ENCODE measurements at places on chromosomes 12 and 14. TPM values are rescaled to one million over a fixed set of nuclear protein-coding genes. Genes with fewer than 3 reads are reported as not detected.

DNA sequence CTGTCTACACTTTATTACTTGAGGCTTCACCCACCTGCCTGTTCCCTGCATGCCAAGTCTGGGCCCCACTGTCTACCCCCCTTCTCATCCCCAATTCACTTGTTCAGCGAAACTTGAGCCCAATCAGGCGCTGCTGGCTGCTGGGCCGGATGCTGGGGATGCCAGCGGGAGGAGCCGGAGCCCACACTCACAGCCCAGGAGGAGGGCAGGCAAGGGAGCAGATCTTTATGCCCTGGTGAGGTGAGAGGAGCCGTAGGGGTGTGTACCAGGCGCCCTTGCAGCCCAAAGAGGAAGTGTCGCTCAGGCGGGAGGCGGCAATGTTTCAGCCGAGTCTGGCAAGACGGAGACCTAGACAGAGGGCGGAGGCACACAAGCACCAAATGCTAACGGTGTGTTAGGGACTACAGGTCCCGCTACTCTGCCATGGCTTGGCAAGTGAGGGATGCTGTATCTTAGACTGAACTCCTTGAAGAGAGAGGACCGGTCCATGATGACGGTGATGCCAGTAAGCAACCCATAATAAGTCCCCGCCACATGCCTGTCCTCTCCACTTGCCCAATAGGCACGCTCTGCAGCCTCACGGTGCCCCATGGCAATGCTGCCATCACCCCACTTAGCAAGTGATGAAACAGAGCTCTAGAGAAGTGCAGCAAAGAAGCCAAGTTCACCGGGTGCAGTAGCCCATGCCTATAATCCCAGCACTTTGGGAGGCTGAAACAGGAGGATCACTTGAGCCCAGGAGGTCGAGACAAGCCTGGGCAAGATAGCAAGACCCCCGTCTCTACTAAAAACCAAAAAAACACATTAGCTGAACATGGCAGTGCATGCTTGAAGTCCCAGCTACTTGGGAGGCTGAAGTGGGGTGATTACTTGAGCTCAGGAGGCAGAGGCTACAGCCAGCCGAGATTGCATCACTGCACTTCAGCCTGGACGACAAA, 41.6 kb downstream of the LRRC74A start:
- no peaks in the 10 kb centered on the region for H3K36me3 ChIP-seq
- no peak for DNase-seq
- peaks cover 25% of the 10 kb centered on the region for H3K27me3 ChIP-seq
- no peak overlapping the region for H3K27ac ChIP-seq

DNA sequence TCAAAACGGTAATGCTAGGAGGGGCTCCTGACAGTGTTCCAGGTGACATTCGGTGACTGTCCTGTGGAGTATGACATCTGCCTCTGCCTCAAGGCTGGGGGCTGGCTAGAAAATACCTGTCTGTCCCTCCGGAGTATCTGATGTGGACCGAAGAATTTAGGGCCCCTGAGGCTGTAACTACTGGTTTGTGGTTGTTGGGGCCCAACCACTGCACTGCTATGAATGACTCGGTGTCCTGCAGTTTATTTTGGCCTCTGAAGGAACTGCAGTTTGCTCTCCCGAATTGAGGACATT, 198.9 kb upstream of the CAND1 start:
- peaks cover 65% of the 10 kb centered on the region for H3K27me3 ChIP-seq
- no peak overlapping the region for H3K27ac ChIP-seq
- no peak for DNase-seq
- peak overlapping the region; percentile 52 for H3K4me3 ChIP-seq
- H3K4me1 ChIP-seq, result peaks cover 13% of the 10 kb centered on the region

DNA sequence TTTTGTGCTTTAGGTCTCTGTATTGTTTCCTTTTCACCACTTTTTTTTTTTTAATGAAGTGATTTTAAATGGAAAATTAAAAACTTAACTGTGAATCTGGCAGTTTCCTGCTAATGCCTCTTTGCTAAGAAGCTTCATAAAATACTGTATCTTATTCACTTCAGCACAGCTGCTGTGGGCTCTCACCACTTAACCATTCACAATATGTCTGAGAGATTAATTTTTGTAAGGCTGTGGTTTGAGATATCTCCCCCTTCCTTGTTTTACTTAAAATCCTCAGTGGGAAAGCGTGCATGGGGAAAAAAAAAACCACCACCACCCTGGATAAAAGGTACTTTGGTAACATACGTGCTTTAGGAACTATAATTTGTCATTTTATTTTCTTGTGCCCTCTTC, 115.9 kb downstream of the ETV6 start:
- H3K4me1 ChIP-seq, result peaks cover 65% of the 10 kb centered on the region
- H3K36me3 ChIP-seq, result peaks cover 15% of the 10 kb centered on the region
- H3K27me3 ChIP-seq, result no peaks in the 10 kb centered on the region
- DNase-seq, result no peak

DNA sequence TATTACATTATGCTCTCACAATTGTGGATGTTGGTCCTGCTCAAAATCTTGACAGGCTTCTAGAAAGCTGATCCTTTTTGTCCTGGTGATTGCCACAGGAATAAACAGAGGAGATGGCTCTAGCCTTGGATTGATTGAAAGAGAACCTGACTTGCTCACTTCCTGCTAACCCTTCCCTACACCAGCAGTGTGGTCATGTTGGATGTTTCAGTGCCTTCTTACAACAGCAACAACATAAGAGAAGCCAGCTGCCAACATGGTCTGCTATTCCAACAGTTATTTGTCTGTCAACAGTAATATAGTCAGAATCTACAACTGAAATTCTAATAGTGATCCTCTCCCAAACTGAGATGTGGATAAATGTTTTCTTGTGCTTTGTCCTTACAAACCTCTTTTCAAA, 311.6 kb upstream of the DIO2 start:
- no peak overlapping the region for H3K4me3 ChIP-seq
- H3K27ac ChIP-seq, result no peak overlapping the region
- no peaks in the 10 kb centered on the region for H3K27me3 ChIP-seq
- H3K4me1 ChIP-seq, result peaks cover 5% of the 10 kb centered on the region

The P2RX7 gene
- total RNA-seq, result 14.4 TPM

- no peak for DNase-seq
- peaks cover 2% of the 10 kb centered on the region for H3K27me3 ChIP-seq
- H3K4me1 ChIP-seq, result no peaks in the 10 kb centered on the region
- no peaks in the 10 kb centered on the region for H3K36me3 ChIP-seq
Observed at GRCh38 chr14:59852350-59852749, 18.2 kb downstream of the RTN1 start.

The IFNG-AS1 gene
- total RNA-seq, result 0.38 TPM

- H3K27ac ChIP-seq, result no peak overlapping the region
- no peaks in the 10 kb centered on the region for H3K36me3 ChIP-seq
- no peaks in the 10 kb centered on the region for H3K4me1 ChIP-seq
- no peak for DNase-seq
- H3K27me3 ChIP-seq, result no peaks in the 10 kb centered on the region
Observed at GRCh38 chr12:129068684-129069083, 215.4 kb downstream of the GLT1D1 start.

The FAM161B gene
- 1.2 TPM for total RNA-seq

DNA sequence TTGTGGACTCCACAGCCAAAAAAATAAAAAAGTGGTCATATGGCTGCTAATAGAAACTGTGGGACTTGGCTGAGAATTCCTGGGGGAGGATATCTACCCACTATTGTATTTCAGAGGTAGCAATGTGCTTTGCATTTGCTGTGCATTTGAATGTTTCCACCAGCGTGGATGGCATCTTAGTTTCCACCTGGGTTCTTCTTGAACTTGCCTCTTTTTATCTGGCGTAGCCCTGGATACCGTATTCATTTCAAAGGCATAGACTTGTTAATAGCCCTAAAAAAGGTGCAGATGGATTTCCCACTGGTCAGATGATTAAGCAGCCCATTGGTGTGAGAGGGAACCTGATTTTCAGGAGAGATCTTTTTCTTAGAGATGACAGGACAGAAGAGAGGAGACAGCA, 1.9 kb upstream of the MYF5 start:
- H3K4me3 ChIP-seq, result no peak overlapping the region
- peaks cover 2% of the 10 kb centered on the region for H3K36me3 ChIP-seq
- no peaks in the 10 kb centered on the region for H3K4me1 ChIP-seq
- no peak for DNase-seq
- H3K27me3 ChIP-seq, result peaks cover 45% of the 10 kb centered on the region

- no peak overlapping the region for H3K27ac ChIP-seq
- H3K4me3 ChIP-seq, result no peak overlapping the region
- H3K27me3 ChIP-seq, result peaks cover 11% of the 10 kb centered on the region
- no peak for DNase-seq
- H3K4me1 ChIP-seq, result peaks cover 5% of the 10 kb centered on the region
Observed at GRCh38 chr12:27868139-27868538, 88.1 kb upstream of the MANSC4 start.

- peaks cover 7% of the 10 kb centered on the region for H3K27me3 ChIP-seq
- no peak for DNase-seq
- no peaks in the 10 kb centered on the region for H3K36me3 ChIP-seq
- H3K4me1 ChIP-seq, result peaks cover 81% of the 10 kb centered on the region
Observed at GRCh38 chr14:76957224-76957891, 71.2 kb downstream of the IRF2BPL start.

DNA sequence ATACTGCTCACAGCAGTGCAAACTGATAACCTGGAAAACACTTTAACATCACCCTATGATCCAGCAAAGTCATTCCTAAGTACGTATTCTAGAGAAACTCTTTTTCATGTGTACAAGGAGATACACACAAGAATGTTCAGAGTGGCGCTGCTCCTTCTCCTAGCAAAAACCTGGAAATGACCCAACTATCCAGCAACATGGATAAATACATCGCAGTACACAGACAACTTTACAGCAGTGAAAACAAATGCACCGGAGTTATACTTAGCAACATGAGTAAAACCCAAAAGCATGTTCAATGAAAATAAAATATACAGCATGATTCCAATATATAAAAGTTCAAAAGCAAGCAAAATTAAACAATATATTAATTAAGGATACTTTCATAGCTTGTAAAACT, 18.7 kb downstream of the SART3 start:
- H3K4me1 ChIP-seq, result peaks cover 12% of the 10 kb centered on the region
- H3K36me3 ChIP-seq, result peaks cover 62% of the 10 kb centered on the region
- H3K27ac ChIP-seq, result no peak overlapping the region
- no peak for DNase-seq
- no peaks in the 10 kb centered on the region for H3K27me3 ChIP-seq

DNA sequence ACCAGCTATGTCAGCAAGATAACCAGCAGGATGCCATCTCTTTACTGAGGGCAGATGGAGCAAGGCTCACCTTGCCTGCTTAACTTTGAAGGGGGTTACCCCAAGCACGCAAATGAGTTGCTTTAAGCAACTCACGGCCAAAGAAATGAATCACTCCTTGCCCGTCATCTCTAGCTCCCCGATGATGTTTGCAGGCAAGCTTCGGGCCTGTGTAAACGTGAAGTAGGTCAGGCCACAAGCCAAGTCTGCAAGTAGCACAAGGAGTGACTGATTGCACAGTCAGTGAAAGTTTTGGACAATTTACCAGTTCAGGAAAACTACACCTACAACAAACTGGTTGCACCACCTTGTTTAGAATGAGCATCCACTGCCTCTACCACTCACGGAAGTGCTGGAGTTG, 699.7 kb upstream of the TBX3 start:
- no peaks in the 10 kb centered on the region for H3K4me1 ChIP-seq
- H3K36me3 ChIP-seq, result no peaks in the 10 kb centered on the region
- DNase-seq, result no peak

DNA sequence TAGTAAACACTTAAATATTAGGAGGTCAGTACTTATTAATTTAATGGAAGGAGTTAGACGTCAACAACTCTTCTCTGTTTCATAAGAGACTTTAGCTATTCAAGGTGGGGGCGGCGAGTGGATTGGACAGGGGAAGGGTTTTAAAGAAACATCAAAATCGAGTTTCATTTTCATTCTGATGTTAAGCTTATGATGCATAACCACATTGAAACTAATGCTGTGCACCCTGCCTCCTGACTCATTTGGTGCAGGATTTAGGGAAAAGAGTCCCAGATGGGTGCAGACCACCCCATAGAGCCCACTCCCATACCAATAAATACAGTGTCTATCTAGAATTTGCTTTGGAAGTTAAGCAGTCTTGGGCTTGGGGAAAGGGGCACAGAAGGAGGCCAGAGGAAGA, 7.4 kb downstream of the ZBTB39 start:
- peak; percentile 77 for DNase-seq
- peak overlapping the region; percentile 87 for H3K27ac ChIP-seq
- peaks cover 37% of the 10 kb centered on the region for H3K4me1 ChIP-seq
- H3K36me3 ChIP-seq, result peaks cover 20% of the 10 kb centered on the region
- H3K4me3 ChIP-seq, result peak overlapping the region; percentile 22
- no peaks in the 10 kb centered on the region for H3K27me3 ChIP-seq

GRCh38 chr14:70856851-70857495, 47.7 kb upstream of the MAP3K9 start:
- no peaks in the 10 kb centered on the region for H3K27me3 ChIP-seq
- no peaks in the 10 kb centered on the region for H3K36me3 ChIP-seq
- H3K27ac ChIP-seq, result no peak overlapping the region
- no peak overlapping the region for H3K4me3 ChIP-seq
- peaks cover 13% of the 10 kb centered on the region for H3K4me1 ChIP-seq

GRCh38 chr14:93219103-93219726, 12.2 kb downstream of the UBR7 start:
- no peak overlapping the region for H3K27ac ChIP-seq
- peak; percentile 67 for DNase-seq
- H3K36me3 ChIP-seq, result peaks cover 38% of the 10 kb centered on the region
- H3K4me3 ChIP-seq, result no peak overlapping the region
- no peaks in the 10 kb centered on the region for H3K27me3 ChIP-seq

The GTF2A1 gene
- total RNA-seq, result 32.2 TPM

GRCh38 chr12:130948136-130948535, 5.6 kb upstream of the ADGRD1 start:
- no peak overlapping the region for H3K27ac ChIP-seq
- no peak for DNase-seq
- peaks cover 15% of the 10 kb centered on the region for H3K27me3 ChIP-seq
- no peaks in the 10 kb centered on the region for H3K4me1 ChIP-seq

DNA sequence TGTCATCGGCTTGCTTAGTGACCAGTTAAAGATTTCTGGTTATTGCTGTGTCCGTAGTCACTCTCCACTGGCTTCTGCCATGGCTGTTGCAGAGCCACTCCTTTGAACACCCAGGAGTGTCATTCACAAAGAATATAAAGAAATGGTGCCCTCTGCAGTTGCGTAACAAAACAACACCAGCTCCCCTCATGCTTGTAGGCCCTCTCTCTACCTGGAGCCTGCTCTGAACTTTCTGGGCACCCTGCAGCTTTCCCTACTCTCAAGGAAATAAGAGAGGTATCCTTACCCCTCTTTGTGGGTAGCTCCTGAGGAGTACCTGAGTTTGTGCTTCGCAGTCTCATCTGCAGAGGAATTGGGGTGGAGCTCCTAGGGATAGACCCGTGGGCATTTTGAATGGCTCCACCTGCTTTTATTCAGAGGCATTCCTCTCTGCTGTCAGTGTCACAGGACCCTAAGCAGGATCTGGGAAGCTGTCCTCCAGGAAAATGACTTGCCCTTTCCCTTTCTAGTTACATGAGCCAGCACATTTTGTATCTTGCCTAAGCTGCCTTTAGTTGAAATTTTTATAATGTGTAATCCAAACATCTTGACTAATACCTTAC, 97.2 kb upstream of the TMEM260 start:
- peaks cover 34% of the 10 kb centered on the region for H3K27me3 ChIP-seq
- H3K4me1 ChIP-seq, result no peaks in the 10 kb centered on the region
- no peak for DNase-seq
- H3K36me3 ChIP-seq, result no peaks in the 10 kb centered on the region

- H3K4me1 ChIP-seq, result peaks cover 11% of the 10 kb centered on the region
- peaks cover 43% of the 10 kb centered on the region for H3K27me3 ChIP-seq
- peaks cover 3% of the 10 kb centered on the region for H3K36me3 ChIP-seq
- DNase-seq, result no peak
- no peak overlapping the region for H3K4me3 ChIP-seq
Observed at GRCh38 chr14:106662936-106663550, 1136.7 kb downstream of the TMEM121 start.

GRCh38 chr12:67525617-67525884, 123.0 kb upstream of the DYRK2 start:
- no peaks in the 10 kb centered on the region for H3K36me3 ChIP-seq
- DNase-seq, result no peak
